HAP-1 (cell line): ENCODE measurements at places on chromosomes 2 and 18.

GRCh38 chr2:21229302-21229701 is 105.5 kb downstream of the TDRD15 start:
- no peak for DNase-seq

DNA sequence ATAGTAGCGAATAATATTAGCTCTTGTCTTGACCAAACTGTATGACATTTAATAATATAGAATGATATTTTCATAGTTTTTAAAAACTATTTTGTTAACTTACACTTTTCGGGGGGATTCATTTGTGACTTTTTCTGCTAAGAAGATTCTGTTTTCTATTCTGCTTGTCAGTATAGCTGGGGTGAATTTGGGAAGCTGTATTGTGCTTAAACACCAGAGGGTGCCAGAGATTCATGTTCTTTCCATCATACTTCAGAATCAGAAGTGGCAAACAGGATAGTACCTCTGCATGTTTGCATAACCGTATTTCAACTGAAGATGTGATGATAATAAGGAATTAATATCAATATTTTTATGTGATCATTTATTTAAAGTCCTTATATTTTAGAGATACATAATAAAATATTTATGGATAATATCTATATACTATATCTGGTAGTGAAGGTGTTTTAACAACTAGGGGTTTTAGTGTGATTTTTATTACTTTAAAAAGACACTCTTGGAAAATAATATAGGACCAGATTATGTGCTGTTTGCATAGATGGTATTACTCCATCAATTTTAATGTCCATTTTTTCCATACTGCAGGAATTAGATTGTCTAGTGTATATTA is 81.0 kb downstream of the TAF4B start:
- peak; percentile 53 for DNase-seq

DNA sequence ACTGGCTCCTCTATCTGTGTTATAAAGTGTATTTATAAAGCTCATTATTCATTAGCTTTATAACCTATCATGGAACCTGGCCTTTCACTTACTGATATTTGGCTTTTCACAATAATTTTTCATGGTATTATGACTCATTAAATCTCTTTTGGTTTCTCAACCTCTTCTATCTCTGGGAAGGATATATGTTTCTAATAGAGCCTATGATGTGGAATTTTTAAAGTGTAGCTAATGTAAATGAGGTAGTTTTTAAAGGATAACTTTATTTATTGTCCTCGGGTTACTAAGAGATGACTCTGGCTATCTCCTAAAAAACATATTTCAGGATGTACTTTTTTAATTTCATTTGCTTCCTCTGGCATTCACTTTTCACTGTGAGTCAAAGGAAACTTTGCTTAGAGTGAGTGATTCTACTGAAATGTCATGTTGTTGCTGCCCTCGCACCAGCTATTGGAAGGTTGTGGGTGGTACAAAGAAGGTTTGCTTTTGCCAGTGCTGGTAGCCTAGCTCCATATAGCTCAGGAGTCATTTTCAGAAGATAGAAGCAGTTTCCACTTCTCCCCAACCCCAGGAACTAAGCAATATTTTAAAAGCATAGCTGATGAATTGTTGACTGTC is 85.2 kb upstream of the RPE start:
- no peak for DNase-seq

DNA sequence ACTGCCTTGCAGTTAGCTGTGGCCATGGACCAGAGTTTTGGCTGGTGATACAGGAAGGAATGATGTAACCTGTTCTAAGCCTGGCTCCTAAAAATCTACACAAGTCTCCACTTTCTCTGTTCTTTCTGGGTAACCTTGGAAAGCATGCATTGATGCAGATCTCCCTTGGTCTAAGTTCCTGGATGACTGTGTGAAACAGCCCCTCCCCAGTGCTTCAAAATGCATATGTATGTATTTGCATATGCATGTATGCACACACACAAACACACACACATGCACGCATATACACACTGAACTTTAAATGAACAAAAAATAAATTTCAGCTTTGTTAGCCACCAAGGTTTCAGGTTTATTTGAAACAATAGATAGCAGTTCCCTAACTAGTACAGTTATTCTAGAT is 296.1 kb downstream of the OSR1 start:
- no peak for DNase-seq

- no peak for DNase-seq
These were observed 57.6 kb upstream of the ZNF532 start for GRCh38 chr18:58806826-58807714.
